Activated T-cell treated with anti-CD3 and anti-CD28 coated beads for 24 hours (primary cell): ENCODE measurements at places on chromosomes 13 and 19.

- no peak for DNase-seq
These were observed 38.8 kb downstream of the NLRP12 start for GRCh38 chr19:53785196-53785889.

GRCh38 chr19:28196101-28196500 lies 1016.9 kb downstream of the UQCRFS1 start:
- no peak for DNase-seq

DNA sequence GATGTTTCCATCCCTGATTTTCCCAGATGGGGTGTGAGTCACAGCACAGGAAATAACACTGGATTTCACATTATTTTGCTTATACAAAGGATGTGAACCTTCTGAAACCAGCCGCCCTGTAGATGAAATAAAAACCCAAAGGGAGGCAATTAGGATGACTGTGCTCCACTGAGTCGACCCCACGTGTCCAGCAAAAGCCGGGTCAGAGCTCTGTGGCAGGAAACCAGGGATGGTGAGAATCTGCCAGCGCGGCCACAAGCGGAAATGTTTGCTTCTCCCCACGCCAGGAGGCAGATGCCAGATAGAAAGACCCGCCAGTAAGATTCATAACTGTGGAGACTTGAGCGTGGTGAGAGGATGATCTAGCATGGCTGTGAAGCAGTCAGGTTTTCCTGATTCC lies 764.4 kb downstream of the LIG4 start:
- no peak for DNase-seq

DNA sequence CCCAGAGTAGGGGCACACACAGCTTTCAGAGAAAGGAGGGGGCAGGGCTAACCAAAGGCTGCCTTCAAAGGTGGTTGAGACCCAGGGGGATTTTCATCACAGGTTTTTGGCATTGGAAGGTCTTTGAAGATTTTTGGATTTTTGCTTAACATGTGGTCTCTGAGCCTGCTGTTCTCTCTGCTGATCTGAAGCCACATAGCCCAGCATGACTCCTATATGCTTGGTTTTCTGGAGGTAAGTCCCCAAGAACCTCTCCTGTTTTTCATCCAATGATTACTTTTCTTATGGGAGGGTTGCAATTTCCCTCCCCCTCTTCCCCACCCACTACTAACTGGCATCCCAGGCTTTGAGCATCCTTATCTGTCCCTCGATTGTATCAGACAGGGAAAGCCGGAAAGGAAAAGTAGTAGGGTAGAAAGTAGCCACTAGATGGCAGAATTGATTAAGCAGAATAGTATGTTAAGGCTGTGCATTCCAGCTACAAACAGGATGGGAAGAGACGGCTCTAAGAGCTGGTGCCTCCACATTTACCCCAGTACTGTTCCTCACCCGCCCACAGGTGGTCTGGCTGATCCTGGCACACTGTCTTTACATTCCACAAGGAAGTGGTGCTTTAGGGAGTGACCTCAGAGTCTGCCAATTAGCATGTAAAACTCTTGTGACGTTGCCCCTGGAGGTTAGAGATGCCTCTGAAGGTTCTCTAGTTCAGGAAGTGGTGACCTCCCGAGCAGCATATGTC lies 218.9 kb upstream of the EDNRB start:
- DNase-seq: no peak

- no peak for DNase-seq
These were observed 388.6 kb downstream of the DCT start for GRCh38 chr13:94090773-94091480.

- no peak for DNase-seq
These were observed 8.8 kb downstream of the GPR180 start for GRCh38 chr13:94610475-94610874.

DNA sequence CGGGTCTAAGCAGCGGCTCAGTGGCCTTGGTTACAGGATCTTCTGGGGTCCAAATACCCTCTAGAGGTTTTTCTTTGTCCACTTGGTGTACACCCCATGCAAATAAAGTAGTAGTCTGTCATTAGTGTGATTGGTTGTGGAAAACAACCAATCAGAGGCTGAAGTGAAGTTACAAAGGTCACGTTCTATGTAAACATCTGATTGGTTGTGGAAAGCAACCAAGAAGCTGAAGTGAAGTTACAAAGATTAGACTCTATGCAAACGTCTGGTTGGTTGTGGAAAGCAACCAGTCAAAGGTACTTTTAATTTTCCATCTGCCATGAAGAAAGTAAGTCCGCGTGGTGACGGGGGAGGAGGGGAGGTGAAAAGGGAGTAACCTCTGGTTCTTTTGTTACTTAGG lies 790.9 kb downstream of the UQCRFS1 start:
- DNase-seq: no peak

DNA sequence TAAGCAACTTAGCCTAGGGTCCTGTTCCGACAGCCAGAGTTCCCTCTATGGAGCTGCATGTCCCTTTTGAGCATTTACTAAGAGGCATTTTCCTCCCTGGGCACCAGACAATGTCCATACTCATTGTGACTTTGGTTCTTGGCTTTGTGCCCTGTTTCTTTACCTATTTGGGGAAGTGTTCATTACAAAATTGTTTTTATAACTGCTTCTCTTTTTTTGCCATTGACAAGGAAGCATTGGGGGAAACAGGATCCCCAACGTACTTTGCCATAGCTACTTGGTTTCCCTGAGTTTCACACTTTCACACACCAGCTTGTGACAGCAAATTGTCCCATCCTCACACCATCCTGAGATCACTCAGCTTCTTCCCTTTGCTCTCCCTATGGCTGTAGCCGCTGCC lies 81.1 kb upstream of the SIAH3 start:
- no peak for DNase-seq

- DNase-seq: no peak
These were observed 1100.7 kb upstream of the MIR17HG start for GRCh38 chr13:90246687-90247345.

GRCh38 chr13:114115191-114115671 lies 17.2 kb downstream of the RASA3 start:
- DNase-seq: no peak

- no peak for DNase-seq
These were observed 887 bp downstream of the NDUFS7 start for GRCh38 chr19:1384478-1385110.

- DNase-seq: no peak
These were observed 189.0 kb upstream of the SOX1 start for GRCh38 chr13:111877906-111878305.

DNA sequence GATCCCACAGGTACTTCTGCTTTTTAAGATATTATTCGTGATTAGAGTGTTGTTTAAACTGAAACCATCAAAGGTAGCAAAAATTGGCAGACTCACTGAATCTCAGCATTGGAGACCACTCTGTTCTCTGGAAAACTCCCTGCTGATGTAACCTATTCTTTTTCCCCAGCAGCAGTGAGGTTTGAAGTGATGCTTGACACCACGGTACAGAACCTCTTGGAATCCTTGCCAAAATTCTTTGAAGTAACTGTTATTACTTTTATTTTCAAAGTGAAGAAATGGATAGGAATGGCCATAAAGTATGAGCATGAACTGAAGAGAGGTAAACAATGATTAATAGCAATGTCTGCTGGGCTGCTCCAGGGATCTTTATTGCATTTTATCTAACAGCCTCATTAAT lies 66.4 kb upstream of the KL start:
- no peak for DNase-seq

- no peak for DNase-seq
These were observed 71.9 kb downstream of the LRCH1 start for GRCh38 chr13:46624821-46625220.

DNA sequence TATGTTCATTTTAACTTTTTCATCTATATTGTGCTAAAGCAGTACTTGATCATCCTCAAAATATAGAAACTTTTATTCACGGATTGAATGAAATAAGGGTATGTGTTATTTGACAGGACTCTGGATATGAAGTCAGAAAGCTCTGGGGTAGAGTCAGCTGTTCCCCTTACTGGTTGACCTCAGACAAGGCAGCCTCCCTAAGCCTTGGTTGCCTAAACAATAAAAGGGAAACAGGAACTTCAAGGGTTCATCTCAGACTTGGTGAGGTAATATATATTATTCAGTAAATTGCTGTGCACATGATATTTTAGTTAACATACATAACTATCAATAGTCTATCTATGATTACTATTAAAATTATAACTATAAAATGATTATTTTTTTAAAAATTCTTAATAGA lies 13.6 kb downstream of the POLR1D start:
- DNase-seq: no peak

DNA sequence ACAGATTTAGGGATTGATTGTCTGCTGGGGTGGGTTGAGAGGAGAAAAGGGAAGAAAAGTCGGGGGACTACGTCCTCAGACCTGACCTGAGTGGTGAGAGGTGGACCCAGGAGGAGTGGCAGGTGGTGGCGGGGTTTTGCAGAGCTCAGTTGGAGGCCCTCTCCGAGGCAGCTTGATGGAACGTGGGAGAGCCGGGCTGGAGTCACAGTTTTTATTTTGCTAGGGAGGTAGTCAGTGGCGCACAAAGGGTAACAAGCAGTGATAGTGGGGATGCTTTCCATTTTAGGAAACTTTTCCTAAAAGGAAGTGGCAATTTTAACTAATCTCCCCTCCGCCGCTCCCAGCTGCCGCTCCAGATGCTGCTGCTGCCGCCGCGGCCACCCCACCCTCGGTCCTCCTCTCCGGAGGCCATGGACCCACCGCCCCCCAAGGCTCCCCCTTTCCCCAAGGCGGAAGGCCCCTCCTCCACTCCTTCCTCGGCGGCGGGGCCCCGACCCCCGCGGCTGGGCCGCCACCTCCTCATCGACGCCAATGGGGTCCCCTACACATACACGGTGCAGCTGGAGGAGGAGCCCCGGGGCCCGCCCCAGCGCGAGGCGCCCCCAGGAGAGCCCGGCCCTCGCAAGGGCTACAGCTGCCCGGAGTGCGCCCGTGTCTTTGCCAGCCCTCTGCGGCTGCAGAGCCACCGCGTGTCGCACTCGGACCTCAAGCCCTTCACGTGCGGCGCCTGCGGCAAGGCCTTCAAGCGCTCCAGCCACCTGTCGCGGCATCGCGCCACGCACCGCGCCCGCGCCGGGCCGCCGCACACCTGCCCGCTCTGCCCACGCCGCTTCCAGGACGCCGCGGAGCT lies 1.1 kb upstream of the ZNF581 start:
- peak; percentile 18 for DNase-seq

DNA sequence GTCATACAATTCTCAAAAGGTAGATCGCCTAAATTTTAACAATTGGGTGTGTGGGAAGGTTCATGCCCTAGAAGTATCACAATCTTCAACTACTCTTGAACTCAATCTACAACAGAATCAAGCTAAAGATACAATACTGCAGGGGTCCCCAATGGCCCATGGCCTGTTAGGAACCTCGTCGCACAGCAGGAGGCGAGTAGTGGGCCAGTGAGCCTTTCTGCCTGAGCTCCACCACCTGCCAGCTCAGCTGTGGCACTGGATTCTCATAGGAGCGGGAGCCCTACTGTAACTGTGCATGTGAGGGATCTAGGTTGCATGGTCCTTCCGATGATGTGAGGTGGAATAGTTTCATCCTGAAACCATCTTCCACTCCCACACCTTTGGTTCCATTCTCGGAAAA lies 230.6 kb downstream of the KLF12 start:
- DNase-seq: no peak

- peak; percentile 56 for DNase-seq
These were observed 5.2 kb upstream of the ZNF579 start for GRCh38 chr19:55585658-55586339.

- no peak for DNase-seq
These were observed 196.9 kb upstream of the UBL3 start for GRCh38 chr13:30047154-30047874.

- no peak for DNase-seq
These were observed 3.6 kb downstream of the SEMA6B start for GRCh38 chr19:4555657-4556561.

- DNase-seq: no peak
These were observed 17.0 kb downstream of the EPS8L1 start for GRCh38 chr19:55092423-55093318.

- DNase-seq: no peak
These were observed 1.2 kb downstream of the SLC7A9 start for GRCh38 chr19:32868206-32868950.

- DNase-seq: no peak
These were observed 399.5 kb downstream of the RFC3 start for GRCh38 chr13:34217343-34218025.

DNA sequence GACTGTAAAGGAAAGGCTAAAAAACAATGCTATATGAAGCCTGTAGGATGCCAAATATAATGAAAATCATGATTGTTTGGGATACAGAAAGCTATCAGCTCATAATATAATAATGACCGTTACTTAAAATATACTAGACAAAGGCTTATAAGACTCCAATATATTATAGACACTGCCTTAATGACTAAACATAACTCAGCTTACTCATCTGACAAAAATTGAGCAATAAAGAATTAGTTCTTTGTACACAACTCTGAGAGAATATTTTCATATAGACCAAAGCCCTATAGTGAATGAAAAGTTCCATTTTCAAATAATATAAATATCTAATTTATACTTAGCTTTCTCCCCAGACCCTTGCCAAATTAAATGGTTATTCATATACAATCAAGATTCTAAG lies 283.3 kb downstream of the DIAPH3 start:
- DNase-seq: no peak

DNA sequence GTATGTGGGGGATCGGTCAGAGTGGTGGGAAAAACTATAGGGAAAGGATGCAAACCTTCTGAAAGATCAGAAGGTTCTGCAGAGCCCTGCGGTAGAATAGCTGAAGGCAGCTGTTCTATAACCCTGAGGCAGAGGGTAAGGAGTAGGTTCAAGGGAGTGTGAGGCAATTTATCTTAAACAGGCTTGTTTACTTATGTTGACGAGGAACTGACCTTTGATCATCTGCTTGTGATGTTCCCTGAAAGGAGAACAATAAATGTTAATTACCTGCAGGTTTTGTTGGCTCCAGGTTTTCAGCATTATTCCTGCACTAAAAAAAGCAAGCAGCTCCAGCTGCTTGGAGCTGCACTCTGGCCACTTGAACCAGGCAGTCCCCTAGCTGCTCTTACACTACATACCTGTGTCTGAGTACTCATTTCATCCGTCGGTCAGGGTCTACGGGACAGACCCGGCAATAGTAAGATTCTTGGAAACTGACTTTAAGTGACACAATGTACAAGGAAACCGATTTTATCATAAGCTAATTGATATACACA lies 202.1 kb downstream of the TBC1D4 start:
- DNase-seq: no peak

GRCh38 chr19:6705931-6706632 lies 14.4 kb downstream of the C3 start:
- no peak for DNase-seq

GRCh38 chr19:48716562-48717291 lies 2.8 kb downstream of the MAMSTR start:
- no peak for DNase-seq

DNA sequence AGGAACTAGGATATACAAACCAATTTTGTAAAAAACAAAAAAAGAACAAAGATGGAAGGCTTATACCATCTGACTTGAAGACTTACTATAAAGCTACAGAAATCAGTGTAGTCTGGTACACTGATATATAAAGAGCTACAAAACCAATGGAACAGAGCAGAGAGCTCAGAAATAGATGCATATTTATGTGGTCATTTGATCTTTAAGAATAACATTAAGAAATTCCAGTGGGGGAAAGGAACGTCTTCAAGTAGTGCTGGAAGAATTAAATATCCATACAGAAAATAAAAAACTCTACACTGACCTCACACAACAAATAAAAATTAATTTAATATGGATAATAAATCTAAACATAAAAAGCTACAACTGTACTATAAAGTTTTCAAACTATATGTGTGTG lies 317.0 kb downstream of the ENOX1 start:
- DNase-seq: no peak

GRCh38 chr13:94612050-94612449 lies 10.4 kb downstream of the GPR180 start:
- DNase-seq: no peak

GRCh38 chr13:92272177-92272576 lies 873.8 kb downstream of the GPC5 start:
- DNase-seq: no peak

GRCh38 chr19:56838909-56839651 lies 1.4 kb downstream of the PEG3 start:
- DNase-seq: no peak
